ENCODE measurements at places on chromosomes 11 and 22.

- DNase-seq = no peak
Observed at GRCh38 chr11:94183886-94184264, 55.2 kb downstream of the PANX1 start.

- no peak for DNase-seq
Observed at GRCh38 chr11:63243533-63243932, at the start of gene SLC22A25. Gene SLC22A25, minus strand, starts transcription at chr11:63243599. Its CDS starts 13,947 bp downstream, at chr11:63229652.

- DNase-seq = no peak
Observed at GRCh38 chr22:36902143-36902926, 11.1 kb upstream of the CSF2RB start.

DNA sequence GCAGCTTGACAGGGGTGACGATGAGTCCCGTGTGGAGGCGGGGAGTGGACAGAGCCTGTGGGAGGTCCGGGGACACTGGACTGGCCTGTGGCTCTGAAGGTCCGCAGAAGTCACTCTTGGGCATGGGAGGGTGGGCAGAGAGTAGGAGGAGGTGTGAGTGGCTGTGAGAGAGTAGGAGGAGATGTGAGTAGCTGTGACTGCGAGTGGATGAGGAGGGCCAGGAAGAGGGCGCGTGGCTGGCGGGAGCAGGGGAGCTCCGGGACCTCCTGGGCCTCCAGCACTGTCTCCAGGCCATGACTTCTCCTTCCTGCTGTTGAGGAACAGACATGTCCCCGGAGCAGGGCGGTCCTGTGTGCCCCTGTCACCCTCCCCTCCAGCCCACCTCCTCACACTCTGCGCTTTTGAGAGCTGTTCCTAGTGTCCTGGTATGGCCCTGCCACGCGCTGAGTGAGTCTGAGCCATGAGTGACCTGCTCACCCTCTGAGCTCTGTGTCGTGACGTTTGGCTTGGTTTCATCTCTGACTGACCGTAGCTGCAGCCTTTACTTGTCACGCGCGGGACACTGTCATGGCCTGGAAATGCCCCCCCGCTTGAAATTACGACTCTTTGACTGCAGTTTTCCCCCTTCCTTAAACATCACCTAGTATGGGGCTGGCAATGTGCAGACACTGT is 391.5 kb downstream of the TBC1D22A start:
- DNase-seq = no peak

DNA sequence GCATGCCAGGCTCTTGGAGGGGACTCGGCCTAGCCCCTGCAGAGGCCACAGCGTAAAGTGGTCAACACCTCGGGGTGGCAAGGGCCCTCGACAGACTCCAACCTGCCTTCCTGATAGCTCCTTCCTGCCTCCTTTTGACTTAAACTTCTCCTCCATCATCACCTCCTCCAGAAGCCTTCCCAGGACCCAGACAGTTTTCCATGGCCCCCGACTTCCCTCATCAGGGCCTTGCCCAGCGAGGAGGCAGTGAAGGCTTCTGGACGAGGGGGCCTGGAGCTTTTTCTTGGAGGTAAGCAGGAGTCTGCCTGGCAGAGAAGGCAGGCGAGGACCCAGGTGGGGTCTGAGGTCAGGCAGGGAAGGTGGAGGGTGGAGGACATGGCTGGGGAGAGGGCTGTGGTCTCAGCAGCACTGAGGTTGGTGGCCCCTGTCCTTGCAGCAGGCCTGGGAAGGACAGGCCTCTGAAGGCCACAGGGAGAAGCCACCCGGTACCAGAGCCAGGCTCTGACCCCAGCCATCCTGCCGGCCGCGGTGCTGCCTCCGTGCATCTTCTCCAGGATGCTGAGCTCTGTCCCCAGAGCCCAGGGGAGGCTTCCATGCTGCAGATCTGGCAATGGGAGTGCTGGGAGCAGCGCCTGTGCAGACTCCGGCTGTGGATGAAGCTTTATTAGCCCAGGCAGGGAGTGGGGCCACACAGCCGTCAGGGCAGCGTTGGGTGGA is 81.4 kb downstream of the WNT7B start:
- no peak for DNase-seq

Measured in NCI-H1694 (cell line).